NCI-H1092 treated with DMSO at 0.1 percent for 48 hours (cell line): ENCODE measurements at places on chromosomes 1 and 21.

GRCh38 chr1:77571642-77572041 lies 110.8 kb downstream of the ZZZ3 start:
- no peak for DNase-seq

GRCh38 chr21:40381111-40381510 lies 465.8 kb downstream of the DSCAM start:
- no peak for DNase-seq

DNA sequence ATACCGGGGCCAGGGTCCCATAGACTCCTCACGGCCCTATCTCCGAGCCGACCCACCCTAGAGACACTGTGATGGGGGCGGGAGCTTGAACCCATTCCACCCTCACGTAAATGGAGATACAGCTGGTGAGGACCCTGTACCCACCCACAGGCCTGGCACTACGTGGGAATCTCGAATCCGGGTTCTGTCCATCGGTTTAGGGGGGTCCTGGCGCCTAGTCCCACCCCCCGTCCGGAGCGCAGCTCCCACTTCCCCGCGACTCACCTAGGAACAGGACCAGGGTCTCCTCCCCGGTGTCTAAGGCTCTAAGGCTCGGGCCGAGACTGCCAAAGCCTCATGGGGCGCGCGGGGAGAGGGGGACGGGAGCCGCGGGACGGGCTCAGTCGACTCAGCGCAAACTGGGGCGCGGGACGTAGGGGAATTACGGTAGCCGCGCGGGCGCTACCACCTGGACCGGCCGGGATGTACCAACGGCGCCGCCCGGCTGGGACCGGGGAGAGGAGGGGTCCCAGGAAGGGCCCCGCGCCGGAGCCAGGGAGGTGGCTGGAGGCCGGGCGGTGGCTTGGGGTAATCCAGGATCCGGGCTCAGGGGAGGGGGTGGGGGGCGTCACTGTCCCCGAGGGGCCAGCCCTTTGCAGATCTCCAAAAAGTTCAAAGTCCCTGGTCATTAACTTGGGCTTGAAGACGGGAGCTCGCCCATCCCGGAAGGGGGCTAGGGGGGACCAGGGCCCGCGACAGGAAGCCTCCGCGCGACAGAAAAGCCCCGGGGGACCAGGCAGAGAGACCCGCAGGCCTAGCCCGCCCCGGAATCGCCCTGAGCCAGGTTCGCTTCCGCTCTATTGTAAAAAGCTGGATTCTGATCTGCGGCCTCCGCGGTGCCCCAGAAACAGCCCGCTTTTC lies 1.0 kb downstream of the PLEKHG5 start:
- no peak for DNase-seq

DNA sequence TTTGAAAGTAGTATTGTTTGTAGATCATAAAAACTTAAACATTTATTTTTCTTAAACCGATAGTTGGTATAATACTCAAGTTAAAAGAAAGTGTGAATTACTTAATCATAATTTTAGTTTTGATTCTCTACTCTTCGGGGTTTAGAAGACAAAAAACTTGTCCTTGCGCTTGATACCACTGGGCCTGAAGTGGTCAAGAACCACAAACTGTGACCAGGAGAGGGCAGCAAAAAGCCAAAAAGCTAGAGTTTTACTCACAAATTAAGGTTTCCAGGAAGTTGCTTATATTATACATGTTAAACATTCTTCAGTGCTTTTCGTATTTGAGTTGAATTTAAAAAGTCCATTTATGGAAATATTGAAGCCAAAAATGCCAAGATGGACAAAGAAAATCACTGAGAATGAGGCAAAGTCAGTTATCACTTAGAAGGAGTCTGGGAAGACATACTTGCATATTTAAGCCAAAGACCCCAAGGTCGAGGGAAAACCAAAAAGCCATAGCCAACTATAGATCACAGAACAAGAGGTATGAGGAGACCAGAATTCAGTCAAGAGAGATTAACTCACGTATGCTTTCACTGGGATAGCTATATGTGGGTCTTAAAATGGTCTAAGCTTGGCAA lies 34.2 kb downstream of the EFCAB7 start:
- DNase-seq, result no peak

DNA sequence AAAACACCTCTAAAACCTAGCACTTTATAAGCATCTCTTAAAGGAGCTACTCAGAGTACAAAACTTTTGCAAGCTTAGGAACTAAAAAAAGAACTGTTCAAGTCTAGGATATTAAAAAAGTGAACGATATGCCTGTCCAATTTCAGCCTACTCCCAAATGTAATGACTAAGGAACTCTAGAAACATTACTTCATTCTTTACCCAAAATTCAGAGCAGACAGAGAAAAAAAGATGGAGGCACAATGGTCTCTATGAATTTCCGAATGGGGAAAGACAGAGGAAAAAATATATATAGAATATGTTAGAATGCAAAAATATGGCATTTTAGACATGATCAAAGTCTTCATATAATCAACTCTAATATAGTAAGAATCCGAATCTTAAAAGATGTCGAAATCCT lies 61.2 kb downstream of the TP53BP2 start:
- DNase-seq, result no peak

DNA sequence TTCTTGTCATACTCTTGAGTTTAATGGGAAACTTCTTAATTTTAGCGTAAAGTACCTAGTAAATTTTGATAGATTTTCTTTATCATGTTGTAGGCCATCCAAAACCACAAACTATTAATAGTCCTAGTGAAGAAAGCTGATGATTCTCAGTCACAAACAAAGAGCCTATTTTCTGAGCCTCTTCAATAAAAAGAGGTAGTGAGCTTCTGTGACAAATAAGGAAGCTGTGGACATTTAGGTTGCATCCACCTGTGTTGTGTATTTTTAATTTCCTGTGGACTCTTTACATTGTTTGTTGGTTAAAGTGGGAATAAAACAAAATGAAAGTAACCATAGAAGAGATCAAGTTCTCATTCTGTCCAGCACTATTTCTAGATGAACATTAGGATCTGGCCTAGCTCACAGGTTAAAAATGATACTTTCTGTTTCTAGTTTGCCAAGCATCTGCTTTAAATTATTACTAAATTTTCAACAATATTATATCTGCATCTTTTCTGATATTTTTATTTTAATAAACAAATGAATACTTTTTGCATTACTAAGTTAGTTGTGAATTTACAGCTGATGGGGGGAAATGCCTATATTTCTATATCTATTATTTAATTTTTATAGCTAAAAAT lies 702.2 kb upstream of the ADGRL4 start:
- DNase-seq, result no peak

DNA sequence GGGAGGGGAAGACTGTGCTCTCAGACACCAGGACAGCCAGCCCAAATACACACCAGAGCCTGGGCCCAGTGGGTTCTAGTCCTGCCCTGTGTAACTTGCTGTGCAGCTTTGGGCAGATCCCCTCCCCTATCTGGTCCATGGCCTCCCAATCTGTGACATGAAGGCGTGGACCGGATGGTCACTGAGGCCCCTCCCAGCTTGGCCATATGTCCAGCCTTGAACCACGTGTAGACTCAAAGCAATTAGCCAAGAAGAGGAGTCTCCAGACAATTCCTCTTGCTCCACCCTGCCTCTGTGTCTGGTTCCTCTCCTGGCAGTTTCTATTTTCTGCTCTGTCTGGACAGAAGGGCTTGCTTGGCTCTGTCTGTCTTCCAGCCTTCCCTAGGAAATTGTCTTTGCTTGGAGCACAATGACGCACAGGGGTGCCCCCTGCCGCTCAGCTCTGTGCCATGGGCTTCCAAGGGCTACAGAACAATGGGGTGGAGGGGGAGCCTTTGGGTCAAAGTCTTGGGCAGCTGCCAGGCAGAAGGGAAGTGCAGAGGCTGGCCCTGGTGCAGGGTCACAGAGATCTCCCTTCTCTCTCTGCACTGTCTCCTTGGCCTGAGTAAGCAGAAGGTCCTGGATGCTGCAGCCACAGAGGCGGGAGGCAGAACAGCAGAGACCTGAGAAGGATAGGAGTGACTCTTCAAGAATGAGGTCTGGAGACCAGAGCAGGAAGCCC lies 66.1 kb downstream of the TENT5C start:
- peak; percentile 10 for DNase-seq

GRCh38 chr1:159207774-159208173 lies 3.1 kb downstream of the ACKR1 start:
- peak; percentile 38 for DNase-seq

- no peak for DNase-seq
Observed at GRCh38 chr21:17598437-17598836, 14.3 kb downstream of the BTG3 start.

DNA sequence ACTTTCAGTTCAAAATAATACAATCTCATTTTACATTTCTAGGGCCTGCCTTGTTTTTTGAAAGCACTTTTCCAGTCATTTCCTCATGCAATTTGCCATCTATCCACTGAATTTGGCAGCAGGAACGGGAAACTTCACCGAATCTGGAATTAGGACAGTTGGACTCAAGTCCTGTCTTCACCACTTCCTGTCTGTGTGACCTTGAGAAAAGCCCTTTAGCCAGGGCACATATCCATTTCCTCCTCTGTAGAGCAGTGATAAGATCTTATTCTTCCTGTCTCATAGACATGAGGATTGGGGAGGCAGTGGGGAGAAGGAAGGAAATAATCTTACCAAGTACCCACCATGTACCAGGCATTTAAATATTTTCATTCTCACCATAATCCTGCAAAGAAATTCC lies 12.0 kb downstream of the VAV3 start:
- no peak for DNase-seq

DNA sequence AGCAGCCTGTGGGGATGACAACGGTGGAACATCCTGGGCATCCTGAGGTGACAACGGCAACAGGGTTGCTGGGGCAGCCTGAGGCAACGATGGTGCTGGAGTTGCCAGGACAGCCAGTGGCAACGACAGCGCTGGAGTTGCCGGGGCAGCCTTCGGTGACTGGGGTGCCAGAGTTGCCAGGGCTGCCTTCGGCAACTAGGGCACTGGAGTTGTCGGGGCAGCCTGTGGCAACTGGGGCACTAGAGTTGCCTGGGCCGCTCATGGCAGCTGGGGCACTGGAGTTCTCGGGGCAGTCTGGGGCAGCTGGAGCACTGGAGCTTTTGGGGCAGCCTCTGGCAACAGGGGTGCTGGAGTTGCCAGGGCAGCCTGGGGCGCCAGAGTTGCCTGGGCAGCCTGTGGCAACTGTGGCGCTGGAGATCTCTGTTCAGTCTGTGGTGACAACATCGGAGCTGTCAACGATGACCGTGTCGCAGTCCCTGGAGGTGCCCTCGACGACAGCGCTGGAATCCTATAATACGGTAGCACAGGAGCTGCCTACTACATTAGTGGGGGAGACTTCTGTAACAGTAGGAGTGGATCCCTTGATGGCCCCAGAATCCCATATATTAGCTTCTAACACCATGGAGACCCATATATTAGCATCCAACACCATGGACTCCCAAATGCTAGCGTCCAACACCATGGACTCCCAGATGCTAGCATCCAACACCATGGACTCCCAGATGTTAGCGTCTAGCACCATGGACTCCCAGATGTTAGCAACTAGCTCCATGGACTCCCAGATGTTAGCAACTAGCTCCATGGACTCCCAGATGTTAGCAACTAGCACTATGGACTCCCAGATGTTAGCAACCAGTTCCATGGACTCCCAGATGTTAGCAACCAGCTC lies 8.2 kb downstream of the SON start:
- no peak for DNase-seq

GRCh38 chr1:89286549-89287180 lies 14.0 kb upstream of the GBP5 start:
- no peak for DNase-seq

GRCh38 chr1:89600451-89601224 lies 32.3 kb upstream of the LRRC8C start:
- DNase-seq, result no peak

- no peak for DNase-seq
Observed at GRCh38 chr1:234963180-234963903, 165.3 kb downstream of the TOMM20 start.

DNA sequence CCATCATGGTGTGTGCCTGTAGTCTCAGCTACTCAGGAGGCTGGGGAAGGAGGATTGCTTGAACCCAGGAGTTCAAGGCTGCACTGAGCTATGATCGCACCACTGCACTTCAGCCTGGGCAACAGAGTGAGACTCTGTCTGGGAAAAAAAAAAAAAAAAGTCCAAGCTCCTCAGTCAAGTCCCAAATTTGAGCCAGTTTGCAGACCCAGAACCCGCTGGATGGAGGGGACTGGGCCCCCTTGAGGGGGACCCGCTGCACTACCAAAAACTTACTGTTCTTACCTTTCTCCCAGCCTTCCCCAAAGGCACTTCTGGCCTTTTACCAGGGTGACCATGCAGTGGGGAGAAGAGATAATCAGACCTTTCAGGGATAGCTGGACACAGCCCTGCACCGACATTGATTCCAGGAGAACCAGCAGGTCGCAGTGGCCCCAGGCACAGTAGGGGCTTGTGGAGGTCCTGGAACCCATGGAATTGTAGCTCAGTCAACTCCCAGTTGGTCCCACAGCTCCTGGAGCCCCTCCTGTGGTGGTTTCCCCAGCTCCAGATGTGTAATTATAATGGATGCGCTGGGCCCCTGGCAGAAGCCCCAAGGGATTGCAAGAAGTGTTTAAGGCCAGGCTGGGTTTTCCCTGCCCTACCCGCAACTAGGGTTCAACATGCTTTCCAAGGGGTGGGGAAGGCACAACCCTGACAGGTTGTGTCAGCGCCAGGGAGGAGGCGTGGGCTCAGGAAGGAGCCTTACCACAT lies 4.1 kb upstream of the WNT9A start:
- no peak for DNase-seq

GRCh38 chr1:201391651-201392511 lies 7.2 kb downstream of the LAD1 start:
- DNase-seq, result no peak

- DNase-seq, result no peak
Observed at GRCh38 chr1:57079454-57080157, 113.8 kb upstream of the C8B start.

GRCh38 chr1:217554849-217555248 lies 76.0 kb downstream of the GPATCH2 start:
- DNase-seq, result no peak

- DNase-seq, result peak; percentile 58
Observed at GRCh38 chr1:44318097-44319088, 36.7 kb downstream of the ERI3 start.

- DNase-seq, result no peak
Observed at GRCh38 chr1:37288900-37289299, 185.5 kb upstream of the ZC3H12A start.

DNA sequence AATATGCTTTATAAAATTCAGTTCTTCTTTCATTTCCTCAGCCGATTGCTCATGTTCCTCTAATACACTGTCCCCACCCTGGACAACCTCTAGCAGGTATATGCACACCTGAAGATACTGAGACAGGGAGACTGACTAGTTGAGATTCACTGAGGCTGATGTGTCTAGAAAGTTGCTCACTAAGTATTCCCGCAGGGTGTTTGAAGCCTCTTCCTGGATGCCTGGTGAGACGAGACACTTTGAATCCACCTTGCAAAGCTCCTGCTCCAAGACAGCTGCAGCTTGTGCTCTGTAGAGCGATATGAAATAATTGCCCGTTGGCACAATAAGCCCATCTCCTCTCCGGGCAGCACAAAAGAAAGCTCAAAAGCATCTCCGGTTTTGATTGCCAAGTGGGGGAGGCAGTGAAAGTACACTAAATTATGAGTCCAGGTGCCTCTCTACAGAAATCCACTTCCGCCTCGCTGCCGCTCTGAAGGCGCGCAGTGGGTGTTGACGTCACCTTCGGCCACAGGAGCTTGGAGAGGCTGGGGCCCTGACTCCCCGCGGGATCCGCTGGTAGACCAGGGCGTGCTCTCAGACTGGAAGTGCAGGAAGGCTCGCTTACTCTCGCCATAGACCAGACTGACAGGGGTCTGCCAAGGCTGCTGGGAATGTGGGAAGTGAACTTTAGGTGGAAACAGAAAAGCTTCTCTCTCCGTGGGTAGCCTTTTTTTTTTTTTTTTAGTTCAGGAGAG lies 46.3 kb downstream of the GPA33 start:
- DNase-seq, result peak; percentile 94
